ENCODE measurements at places on chromosomes 13 and 19.

DNA sequence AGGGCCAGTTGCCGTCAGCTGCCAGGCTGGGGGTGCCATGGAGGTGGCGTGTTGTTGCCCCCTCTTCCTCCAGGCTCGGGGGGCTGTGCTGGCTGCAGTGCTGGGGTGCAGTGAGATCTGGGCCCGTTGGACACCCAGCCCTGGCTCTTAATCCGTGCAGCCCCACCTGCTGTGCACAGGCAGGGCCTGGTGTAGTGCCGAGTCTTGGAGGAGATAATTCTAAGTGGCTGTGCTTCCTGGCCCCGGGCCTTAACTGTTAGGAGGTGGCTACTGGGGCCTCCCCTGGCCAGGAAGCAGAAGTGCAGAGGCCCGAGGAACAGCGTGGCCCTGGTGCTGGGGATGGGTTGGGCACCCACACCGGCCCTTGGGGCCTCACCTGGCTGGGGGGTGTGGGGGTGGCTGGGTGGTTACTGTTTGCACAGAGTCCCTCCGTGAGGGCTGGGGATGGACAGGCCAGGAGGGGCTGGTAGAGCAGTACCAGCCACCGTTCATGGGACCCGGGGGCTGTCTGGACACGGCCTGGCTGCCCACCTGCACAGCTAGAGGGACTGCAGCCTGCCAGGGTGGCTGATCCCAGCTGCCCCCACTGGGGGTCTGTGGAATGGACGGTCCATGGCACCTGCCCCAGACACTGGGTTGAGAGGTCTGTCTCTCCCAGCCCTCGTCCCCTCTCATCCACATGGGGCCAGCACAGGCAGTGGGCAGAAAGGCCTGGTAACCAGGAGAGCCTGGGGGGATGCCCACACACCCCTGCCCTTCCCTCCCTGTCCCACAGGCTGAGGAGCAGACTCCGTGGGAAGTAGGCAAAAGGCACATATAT is 3.3 kb downstream of the GPX4 start:
- DNase-seq: no peak

GRCh38 chr19:19746286-19747213 is 13.6 kb upstream of the ZNF14 start:
- no peak for DNase-seq

DNA sequence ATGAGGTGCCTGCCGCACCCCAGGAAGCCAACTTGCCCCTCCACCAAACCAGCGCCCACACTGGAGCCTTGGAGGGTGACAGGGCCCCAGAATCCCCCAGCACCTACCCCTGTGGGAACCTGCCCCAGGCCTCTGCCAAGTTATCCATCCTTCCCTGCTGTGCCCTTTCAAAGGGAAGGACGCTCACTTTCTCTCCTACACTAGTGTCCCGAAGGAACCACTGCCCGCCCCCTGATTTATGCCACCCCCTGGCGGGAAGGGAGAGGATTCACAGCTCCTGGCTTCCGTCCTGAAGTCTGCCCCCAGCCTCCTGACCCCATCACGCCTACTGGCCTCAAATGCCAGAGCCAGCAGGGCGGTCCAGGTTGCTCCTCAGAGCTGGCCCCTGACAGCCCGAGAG is 1.4 kb downstream of the EVI5L start:
- no peak for DNase-seq

- DNase-seq: peak; percentile 52
Observed at GRCh38 chr19:46713781-46714443, 3.0 kb downstream of the PRKD2 start.

DNA sequence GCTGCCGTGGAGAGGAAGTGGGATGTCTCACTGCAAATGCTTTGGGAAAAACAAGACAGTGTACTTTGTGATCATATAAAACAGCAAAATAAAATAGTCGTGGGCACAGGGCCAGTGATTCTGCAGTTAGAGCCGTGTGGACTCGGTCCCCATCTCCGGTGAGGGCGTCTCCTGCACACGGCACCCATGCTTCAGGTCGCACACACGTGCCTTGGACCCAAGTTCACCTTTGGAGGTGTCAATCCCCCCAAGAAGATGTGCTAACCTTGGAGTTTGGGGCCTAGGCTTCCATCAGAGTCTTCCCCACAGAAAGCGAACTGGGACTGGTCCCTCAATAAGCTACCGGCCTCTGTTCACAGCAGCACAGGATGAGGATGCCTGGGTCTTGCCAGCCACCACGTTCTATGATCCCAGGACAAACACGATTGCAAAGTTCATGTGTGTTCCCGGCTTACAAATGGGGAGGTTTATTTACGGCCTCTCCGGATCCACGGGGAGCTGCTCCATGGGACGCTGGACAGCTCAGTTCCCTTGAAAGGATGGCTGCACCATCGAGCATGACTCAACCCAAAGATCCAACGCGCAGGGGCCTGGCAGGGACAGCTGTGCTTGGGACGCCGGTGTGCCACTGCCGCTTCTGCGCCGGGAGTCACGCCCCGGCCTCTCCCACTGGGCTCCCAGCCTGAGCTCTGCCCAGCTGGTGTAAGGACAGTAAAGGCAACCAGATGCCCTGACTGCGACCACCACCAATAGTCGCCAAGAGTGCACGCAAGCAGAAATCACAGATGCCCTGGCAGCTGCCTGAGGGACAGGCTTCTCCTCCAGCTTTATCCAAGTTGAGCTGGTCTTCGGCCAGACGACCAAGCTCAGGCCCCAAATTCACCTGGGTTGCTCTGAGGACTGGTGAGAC is 8.6 kb downstream of the GAS6 start:
- DNase-seq: no peak

GRCh38 chr13:39779337-39780265 is 124.1 kb downstream of the COG6 start:
- DNase-seq: peak; percentile 14

GRCh38 chr13:39499604-39500003 is 103.4 kb downstream of the LHFPL6 start:
- no peak for DNase-seq

- DNase-seq: no peak
Observed at GRCh38 chr13:20146381-20146780, 14.5 kb downstream of the GJA3 start.

- no peak for DNase-seq
Observed at GRCh38 chr19:9862938-9863337, 27.8 kb downstream of the PIN1 start.

GRCh38 chr19:35404879-35405622 is 34.2 kb downstream of the GPR42 start:
- no peak for DNase-seq

DNA sequence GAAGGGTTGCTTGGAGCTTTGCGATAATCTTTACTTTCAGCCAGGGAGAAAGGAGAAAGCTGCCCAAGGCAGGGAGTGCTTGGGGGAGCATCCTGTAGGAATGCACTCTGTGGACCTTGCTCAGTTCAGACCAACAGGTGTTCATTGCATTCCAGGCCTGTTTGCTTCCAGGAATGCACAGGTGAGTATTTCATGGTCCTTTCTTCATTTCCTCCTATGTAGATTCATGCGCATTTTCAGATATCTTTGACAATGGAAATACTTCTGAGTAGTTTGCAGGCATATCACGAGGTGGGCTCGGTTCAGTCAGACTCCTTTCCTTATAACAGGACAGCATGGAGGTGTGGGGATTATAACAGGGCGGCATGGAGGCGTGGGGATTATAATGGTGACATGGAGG is 254.8 kb downstream of the FGF9 start:
- no peak for DNase-seq

DNA sequence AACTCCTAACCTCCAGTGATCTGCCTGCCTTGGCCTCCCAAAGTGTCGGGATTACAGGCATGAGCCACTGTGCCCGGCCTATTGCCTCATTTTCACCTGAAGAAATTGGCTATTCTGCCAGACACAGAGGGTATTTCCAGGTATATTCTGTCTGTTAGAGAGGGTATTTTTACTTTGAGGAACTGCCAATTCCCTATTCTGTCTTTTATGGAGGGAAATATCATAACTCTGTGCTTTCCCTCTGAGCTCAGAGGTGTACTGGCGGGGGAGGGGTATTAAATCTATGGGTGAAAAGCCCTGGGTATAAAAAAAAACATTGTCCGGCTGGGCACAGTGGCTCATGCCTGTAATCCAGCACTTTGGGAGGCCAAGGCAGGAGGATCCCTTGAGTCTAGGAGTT is 24.8 kb downstream of the TSKS start:
- no peak for DNase-seq

- no peak for DNase-seq
Observed at GRCh38 chr13:97588993-97589392, 155.0 kb downstream of the RAP2A start.

DNA sequence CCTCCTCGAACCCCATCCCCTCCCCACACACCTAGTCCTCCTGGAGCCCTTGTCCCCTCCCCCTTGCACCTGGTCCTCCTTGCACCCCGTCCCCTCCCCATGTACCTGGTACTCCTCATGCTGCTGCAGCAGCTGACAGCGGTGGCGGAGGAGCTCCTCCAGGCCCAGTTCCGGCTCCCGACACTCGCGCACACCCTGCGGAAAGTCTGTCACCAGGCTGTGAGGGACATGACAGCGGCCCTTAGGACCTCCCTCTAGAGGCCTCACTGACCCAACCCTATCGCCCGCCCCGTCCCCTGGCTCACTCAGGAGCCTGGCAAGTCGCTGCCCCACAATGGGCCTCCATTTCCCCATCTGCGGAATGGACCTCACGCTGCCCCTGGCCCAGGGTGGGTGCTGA is 6.4 kb upstream of the PPP6R1 start:
- DNase-seq: no peak

- DNase-seq: no peak
Observed at GRCh38 chr13:99969919-99970650, 1.5 kb downstream of the ZIC5 start.

DNA sequence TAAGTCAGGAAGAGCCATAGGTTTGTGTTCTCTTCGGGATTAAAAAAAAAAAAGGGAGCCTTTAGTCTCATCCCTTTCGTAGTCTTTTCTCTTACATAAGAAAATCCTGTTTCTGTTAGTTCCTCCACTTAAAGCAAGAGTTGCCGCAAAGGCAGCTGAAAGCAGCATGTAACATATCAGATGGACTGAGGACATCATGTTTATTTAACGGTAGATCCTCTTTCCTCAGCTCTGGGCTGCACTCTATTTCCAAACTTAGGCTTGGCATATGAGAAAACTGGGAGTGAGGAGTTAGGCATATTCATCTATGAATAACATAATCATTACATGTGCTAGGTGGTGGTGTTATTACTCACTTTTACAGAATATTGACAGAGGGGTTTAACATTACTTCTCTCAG is 391.2 kb downstream of the KLF12 start:
- no peak for DNase-seq

DNA sequence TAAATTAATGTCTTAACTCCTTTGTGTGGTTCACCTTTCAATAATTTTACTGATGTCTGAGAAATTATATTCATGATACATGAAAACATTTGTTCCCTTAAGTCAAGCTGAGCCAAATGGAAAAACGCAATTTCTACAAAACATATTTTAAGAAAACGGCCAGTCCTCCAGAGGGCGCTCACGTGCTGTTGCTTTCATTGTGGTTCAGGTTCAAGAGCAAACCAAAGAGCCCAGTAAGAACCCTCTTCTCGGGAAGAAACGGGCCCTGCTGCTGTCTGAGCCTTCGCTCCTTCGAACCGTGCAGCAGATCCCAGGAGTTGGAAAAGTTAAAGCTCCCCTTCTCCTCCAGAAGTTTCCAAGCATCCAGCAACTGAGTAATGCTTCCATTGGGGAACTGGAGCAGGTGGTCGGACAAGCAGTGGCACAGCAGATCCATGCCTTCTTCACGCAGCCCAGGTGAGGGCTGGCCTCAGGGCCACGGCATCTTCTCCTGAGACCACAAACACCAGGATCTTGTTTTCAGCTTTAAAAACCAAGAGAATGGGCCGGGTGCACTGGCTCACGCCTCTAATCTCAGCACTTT is 4.3 kb downstream of the FAAP24 start:
- peak; percentile 34 for DNase-seq

DNA sequence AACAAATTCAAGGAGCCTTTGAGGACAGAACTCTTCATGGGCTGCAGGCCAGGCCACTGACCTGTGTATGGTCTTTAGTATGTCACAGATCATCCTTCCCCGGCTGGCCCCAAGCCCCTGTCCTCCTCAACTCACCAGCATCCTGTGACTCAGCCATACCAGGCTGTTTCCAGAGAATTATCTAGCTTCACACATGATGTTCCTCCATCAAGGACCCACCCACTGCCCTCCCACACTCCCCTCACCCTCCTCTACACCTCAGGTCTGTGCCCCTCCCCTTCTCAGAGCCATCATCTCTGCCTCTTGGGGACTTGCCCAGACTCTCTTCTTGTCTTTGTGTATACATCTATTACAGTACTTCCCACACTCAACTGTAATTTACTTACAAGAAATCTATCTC is 14.7 kb downstream of the DCT start:
- DNase-seq: no peak

DNA sequence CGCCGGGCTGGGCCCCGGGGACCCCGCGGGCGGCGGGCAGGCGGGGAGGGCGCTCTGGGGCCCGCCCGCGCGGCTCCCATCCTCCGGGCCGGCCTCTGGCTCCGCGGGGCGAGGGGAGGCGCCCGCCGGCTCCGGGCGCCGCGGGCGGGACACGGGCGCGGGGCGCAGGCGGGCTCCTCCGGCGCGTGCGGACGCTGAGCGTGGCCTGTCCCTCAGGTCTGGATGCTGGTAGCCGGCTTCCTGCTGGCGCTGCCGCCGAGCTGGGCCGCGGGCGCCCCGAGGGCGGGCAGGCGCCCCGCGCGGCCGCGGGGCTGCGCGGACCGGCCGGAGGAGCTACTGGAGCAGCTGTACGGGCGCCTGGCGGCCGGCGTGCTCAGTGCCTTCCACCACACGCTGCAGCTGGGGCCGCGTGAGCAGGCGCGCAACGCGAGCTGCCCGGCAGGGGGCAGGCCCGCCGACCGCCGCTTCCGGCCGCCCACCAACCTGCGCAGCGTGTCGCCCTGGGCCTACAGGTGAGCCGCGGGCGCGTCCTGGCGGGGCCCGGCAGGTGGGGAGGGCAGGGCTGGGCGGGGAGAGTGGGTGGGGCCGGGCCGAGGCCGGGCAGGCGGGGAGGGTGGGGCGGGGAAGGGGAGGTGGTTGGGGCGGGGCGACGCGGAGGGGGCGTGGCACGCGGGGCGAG is 420 bp downstream of the IL17D start:
- peak; percentile 72 for DNase-seq

GRCh38 chr13:49399801-49400472 is 43.9 kb downstream of the CAB39L start:
- no peak for DNase-seq

- DNase-seq: no peak
Observed at GRCh38 chr19:1238369-1239303, 831 bp upstream of the CBARP start.

DNA sequence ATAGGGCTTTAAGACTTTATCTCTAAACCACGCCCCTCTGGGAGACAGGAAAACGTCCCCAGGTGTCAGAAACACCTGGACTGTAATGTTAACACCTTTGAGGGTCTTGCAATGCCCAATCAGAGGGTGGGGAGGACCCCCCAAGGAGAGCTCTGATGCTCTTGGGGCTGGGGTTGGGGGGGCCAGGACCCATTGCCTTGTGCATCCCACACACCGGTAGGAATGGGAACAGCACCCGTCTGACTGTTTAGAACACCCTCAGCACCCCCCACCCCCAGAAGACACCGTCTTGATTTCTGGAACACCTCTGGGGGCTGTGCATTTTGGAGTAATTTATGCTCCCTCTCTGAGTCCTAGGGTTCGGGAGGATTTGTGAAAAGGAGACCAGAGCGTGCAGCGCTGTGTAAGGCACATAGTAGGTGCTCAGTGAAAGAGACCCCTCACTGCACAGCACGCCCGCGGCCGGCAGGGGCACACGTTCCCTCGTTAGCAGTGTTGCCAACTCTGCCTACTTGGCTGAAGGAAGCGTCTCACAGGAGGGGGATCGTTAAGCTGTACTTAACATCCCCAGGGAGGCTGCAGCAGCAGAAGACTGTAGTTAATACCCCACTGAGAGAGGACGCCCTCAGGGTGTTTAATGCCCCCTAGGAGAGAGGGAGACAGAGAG is 2.8 kb upstream of the ERFL start:
- DNase-seq: no peak

GRCh38 chr13:68417801-68418200 is 1187.7 kb upstream of the PCDH9 start:
- DNase-seq: no peak
